Trophoblast cell (in vitro differentiated cells and primary cell): ENCODE measurements at places on chromosomes 1 and 21.

- no peak for DNase-seq
Measured at GRCh38 chr1:6906783-6907182, 121.5 kb downstream of the CAMTA1 start.

- DNase-seq, result peak; percentile 29
Measured at GRCh38 chr1:202656951-202657646, 53.2 kb downstream of the SYT2 start.

GRCh38 chr1:197521118-197521739, 253.2 kb downstream of the CRB1 start:
- DNase-seq, result peak; percentile 2

DNA sequence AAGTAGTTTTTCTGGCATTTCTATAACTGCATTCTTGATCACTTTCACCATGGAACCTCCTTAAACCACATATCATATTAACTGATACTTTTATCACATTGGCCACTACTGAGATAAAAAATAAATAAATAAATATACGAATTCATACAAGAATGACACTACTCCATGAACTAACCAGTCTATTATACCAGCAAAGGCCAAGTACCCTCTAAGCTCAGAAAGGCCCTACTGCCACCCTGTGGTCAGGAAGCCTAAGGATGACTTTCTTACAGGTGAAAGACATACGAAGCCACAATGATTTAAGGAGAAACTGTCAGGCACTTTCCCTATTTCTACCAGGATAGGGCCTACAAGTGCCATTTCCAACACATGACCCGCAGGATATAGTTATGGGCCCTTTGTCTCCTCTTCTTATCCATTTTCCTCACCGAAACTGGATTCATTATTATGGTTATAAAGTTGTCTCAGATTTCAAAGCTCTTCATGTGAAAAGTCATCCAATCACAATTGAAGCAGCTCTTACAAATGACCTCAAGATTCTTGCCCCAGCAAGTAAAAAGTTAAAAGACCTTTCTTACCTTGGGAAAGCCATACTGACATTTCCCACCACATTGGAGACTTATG, 23.9 kb downstream of the DNAJC8 start:
- DNase-seq, result peak; percentile 59

DNA sequence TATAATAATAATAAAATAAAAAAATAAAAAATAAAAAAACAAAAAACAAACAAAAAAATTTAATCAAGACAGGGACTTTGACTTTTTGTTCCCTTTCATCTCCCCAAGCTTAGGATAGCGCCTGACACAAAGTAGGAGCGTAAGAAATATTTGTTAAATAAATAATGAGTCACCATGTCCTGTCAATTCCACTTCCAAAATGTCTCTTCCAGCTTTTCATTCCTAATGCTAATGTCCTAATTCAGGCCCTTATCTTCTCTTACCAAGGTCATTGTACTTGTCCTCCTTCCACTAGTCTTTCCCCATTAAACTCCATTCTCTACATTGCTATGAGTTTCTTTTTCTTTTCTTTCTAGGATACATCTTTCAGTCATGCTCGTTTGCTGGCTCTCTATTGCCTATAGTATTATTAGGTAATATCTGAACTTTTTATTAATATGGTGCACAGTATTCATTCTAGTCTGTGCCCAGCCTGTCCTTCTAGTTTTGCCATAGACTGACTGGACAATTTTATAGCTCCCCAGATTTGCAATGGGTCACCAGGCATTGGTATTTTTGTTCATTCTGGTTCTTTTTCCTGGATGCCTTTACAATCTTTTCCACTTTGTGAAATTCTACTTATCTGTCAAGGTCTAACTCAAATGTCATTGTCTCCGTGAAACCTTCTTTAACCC, 11.4 kb downstream of the NEXN start:
- no peak for DNase-seq
